Fibroblast of skin of scalp (primary cell): ENCODE measurements at places on chromosomes 3 and 15.

- DNase-seq = peak; percentile 11
These were observed 6.8 kb downstream of the ONECUT1 start for GRCh38 chr15:52783191-52783829.

DNA sequence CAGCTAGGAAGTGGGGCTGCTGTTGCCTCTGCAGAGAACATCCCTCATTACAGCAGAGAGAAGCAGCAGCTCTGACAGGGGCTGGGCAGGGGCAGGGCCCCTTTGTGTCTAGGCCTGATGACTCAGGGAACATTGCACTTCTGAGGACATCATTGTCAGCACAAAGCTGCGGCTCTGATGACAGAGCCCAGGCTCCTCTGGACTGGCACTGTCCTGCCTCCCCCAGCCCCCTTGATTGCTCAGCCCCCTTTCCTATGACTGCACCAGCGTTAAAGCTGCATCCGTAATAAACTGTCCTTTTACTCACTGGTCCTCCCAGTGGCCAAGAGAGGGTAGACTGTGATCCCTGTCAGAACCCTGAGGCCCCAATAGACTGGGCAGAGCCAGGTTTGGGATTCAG, 18.3 kb downstream of the TRH start:
- DNase-seq = peak; percentile 6

- peak; percentile 25 for DNase-seq
These were observed 17.9 kb downstream of the SERP1 start for GRCh38 chr3:150528354-150528797.

DNA sequence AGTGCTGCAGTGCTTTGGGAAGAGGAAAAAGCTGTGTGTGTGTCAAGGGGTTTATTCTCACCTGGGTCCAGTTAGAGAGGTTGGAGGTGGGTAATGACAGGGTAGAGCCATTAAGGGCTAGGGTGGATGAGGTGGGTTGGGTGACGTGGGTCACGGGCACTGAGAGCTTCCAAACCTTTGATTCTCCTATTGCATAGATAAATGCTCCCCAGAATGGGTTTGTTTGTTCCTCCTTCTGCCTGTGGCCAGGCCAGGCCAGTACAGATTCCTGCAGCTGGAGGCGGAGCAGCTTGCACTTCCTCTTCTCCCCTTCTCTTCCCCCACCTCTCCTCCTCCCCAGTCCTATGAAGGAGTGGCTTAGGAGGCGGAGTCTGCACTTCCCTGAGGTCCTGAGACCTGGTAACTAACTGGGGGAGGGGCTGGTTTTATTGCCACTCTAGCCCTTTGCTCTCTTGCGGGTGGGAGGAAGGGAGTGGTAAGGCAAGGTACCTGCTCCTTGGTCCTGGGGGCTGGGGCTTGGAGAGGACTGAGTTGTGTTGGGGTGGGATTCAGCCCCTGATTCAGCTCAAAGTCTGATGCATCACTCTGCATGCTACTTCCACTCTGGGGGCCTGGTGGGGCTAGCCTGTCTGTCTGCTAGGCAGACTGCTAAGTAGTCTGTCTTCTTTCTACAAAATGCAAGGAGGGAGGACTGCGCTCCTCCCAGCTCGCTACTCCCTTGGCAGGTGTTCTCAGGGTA, 3.5 kb downstream of the SPINT1 start:
- DNase-seq = no peak

- no peak for DNase-seq
These were observed 870.5 kb downstream of the PDCD6IP start for GRCh38 chr3:34668915-34669314.

DNA sequence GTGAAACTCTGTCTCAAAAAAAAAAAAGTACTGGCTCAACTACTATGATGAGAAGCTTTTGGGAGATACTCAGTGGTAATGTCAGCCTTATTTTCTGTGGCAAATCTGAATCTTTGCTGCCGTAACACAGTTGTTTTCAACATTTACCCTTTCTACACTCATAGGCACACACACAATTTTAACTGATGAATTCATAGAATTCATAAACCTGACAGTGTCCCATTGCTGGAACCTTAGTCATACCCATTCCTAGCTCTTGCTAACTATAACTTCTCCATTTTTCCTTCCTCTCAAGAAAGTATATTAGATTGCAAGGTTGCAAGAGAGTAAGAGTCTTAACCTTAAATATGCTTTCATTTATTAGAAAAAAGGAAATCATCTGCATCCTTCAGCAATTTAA, 496.6 kb downstream of the FHIT start:
- DNase-seq = peak; percentile 46

GRCh38 chr3:42216302-42216701, 49.7 kb downstream of the CCK start:
- DNase-seq = no peak

DNA sequence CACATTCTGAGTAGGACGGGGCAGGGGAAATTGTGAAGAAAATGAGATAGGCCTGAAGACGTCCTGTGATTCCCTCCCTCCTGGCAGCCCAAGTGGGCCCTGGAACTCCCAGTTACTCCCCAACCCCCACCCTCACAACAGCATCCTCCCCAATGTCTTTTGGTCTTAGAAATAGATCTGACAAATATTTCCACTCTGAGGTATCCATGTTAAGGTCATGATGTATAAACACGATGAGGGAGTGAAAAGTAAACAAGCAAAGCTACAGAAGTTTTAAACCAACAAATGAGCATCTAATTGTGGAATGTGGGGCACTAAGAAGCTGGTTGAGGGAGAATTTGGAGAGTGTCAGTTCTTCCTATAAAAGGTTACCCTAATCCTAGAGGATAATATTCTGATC, 103.7 kb upstream of the AADACL2 start:
- DNase-seq = peak; percentile 32

DNA sequence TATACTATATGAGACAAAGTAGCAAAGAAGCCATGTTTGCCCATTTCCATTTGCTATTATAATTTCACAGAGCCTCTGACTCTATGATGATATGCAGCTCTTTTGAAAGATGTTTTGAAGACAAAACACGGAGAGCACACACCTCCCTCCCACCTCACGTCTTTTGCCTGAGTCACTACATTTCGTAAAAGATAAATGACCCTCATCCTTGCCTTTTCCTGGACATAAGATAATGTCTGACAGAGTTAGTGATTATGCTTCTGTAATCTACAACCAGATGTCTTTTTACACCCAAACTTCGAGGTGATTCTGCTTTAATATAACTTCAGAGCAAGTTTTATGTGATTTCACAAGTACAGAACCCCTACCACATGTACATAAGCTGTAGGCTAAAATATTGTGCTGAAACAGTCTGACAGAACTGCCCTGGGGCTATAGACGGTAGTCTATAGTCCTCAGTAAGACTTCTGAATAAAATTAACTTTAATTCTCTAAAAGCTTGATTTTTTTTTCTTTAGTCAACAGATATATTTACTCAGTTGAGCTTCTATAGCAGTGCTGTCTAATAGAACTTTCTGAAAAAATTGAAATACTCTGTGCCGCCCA, 99.9 kb downstream of the CD200R1L start:
- DNase-seq = no peak

DNA sequence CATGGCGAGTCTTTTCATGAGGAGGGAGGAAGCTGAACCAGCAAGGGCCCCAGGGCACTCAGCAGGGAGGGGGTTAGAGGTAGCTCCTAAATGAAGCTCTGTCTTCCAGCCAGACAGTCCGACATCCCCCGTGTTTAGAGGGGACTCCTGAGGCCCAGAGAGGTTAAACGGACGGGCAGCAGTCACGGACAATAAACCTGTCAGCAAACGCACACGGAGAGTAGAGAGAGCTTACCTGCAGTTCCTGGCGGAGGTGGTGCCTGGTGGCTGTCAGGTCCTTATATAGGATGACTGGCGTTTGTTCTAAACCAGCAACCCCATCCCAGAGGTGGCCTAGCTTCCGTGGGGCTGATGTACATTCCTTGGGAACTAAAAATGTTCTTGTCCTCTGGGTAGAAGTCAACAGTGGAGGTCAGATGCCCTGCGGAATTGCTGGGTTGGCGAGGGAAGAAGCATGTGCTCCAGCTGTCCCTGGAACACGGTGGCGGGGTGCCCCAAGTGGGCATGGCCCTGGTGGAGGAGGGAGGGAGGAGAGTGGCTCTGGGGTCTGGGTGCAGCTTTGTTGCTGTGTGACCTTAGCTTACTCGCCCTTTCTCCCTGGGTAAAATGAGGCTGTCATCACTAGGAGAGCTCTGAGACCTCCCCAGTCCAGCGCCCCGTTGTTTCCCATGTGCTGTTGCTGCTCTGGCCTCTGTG, 2.1 kb downstream of the GHRL start:
- no peak for DNase-seq

DNA sequence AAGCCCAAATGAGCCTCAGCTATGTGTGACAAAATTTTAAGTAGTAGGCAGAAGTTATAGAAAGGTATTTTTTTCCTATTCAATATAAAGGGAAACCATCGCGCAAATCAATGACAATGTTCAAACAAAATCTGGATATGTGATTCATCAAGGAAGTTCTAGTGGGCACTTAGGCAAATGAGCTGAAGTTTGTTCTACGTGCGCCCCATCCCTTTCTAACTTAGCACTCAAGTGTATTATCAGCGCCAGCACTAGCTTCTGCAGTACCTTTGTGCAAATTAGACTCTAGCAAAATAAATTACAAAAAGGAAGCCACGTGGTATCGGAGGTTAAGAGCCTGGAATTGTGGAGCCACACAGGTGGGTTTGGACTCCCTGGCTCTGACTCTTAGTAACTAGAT, 91.1 kb downstream of the TBL1XR1 start:
- DNase-seq = no peak

DNA sequence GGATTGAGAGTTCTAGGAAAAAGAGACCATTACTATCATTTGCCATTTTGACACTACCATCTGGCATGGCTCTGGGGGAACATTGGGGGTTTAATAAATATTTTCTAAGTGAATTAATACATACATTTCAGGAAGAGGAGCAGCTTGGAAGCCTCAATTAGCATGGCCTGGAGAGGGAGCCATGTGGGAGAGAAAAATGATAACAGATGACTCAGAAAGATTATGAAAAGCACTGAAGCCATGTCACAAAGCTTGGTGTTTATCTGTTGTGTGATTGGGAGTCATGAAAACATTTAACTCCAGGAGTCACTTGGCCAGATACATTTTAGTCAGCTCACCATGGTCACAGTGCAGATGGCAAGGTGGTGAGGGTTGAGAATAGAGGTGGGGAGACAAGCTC, 121.0 kb downstream of the SSR3 start:
- DNase-seq = no peak

DNA sequence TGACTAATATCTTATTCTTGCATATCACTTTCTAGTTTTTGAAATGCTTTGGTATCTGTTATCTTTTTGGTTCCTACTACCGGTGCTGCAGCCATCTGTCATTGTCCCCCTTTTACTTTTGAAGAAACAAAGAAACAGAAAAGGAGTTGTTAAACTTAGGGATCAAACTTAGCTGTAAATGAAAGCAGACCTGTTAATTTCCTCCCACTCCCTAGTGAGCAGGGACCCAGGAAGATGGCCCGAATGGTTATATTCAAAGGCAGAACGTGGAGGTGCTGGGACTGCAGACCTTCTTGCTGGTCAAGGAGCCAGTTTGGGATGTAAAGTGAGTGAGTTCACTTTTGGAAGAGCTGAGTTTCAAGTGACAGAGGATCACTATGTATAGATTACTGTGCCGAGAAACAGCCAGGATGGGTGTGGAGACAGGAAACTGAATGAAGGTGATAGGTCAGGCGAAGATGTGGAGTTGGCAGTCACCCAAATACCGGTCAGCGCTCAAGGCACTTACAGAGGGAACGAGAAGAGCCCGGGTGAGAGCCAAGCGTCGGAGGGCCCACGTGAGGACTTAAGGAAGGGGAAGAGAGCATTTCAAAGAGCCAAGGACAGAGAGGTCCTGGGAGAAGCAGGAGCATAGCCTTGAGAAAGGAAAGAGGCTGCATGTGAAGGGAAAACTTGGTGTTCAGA, 20.1 kb downstream of the KBTBD8 start:
- DNase-seq = peak; percentile 2

- DNase-seq = peak; percentile 67
These were observed 17.4 kb upstream of the EHD4 start for GRCh38 chr15:41989573-41990242.

DNA sequence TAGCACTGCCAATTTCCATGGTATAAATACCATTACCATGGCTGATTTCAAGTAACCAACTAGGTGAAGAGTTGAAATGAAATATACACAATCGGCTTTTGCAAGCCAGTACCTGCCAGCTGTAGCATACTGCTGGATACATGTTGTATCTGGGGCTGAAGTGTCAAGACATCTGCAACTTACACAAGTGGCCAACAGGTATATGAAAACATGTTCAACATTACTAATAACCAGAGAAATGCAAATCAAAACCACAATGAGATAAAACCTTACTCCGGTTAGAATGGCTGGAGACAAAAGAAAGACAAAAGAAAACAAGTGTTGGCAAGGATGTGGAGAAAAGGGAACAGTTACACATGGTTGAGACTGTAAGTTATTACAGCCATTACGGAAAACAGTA, 11.6 kb downstream of the ATOSA start:
- no peak for DNase-seq

GRCh38 chr15:86445579-86446252, 366.0 kb downstream of the AGBL1 start:
- DNase-seq = no peak

DNA sequence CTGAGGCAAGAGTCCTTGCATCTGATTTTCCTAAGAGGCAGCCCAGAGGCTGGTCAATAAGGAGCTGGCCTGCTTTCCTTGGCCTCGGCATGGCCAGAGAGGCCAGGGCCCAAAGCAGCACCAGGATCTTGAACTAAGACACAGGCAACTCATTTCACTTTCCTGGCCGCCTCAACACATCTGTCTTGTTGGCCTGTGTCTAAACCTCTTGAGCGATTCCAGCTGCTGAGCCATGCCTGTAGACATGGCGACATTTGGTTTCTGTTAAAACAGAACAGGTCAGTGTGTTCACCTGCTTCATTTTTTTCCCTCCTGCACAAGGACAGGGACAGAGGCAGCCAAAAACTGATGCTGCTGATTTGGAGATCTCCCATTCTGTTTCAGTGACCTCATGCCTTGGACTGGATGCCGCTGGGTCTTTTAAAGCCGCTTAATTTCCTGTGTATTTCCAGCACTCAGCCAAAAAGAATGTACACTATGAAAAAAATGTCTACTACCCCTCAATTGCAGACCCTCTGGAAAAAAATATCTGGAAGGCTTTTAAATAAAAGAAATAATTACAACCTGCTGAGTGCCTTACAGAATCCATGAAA, 266.6 kb upstream of the ICE2 start:
- peak; percentile 87 for DNase-seq

DNA sequence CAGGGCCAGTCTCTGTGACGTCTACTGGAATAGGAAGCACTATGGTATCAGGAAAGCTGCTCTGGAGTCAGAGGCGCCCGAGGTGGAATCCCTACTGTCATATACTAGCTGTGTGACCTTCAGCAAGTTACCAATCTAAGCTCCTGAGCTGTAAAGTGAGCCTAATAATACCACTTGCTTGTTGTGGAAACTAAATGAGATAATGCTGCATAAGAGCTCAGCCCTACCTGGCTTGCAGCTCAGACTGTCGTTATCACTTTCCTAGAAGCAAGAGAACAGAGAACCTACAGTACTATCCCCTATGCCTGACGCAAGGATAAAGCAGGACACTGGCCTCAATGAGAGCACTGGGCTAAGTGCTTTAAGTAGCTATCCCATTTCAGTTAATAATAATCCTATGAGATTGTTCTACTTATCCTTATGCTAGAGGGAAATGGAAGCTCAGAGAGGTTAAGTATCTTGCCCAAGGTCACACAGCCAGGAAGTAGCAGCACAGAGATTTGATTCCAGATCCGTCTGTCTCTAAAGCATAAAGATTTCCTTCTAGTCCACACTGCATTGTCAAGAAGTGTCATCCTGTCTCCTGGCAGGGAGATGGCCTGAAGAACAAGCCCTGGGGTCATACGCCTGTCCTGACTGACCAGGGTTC, 195.2 kb downstream of the TLE3 start:
- no peak for DNase-seq
